ENCODE measurements at places on chromosomes 2 and 18.
A peak's percentile ranks its signal among the peaks of the same experiment; 100 is the strongest.

GRCh38 chr2:4246364-4247131 is 543.2 kb downstream of the DCDC2C start:
- DNase-seq = no peak

GRCh38 chr2:31886700-31887099 is 124.1 kb downstream of the MEMO1 start:
- peak; percentile 51 for DNase-seq

DNA sequence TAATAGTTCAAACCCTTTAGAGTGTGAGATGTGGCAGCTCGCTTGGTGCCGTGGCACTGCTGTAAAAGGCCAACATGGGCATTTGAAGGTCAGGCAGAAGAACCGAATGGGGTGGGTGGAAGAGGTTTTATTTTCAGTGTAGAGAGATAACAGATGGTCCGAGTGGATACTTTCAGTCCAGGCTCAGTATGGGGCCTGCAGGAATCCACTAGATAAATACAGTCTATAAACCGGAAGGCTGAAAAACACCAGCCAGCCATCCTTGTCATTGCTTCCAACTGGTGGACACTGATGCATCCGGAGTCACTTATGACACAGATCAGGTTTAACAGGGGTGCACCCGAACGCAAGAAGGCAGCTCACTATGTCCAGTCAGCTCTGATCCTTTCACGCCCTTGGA is 55.7 kb upstream of the AMMECR1L start:
- DNase-seq = no peak

DNA sequence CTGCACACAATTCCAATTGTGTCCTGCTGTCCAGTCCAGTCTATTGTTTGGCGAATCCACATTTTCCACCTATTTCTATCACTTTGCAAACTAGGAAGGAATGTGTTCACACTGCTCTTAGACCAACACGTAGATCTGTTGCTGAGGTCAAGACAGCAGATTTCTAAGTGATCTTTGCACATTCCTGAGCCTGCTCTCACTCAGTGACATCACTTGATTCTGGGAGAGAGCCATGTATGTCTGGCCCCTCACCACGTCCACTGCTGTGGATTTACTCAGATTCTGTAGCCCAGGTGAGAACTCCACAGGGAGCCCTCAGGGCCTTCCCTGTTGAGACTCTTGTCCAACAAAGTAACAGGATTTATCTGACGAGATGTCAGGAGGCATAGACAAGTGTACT is 317.2 kb downstream of the TSN start:
- no peak for DNase-seq

- no peak for DNase-seq
Observed at GRCh38 chr2:169670215-169670651, 24.0 kb downstream of the CFAP210 start.

GRCh38 chr18:10482363-10482984 is 28.0 kb downstream of the APCDD1 start:
- DNase-seq = no peak

DNA sequence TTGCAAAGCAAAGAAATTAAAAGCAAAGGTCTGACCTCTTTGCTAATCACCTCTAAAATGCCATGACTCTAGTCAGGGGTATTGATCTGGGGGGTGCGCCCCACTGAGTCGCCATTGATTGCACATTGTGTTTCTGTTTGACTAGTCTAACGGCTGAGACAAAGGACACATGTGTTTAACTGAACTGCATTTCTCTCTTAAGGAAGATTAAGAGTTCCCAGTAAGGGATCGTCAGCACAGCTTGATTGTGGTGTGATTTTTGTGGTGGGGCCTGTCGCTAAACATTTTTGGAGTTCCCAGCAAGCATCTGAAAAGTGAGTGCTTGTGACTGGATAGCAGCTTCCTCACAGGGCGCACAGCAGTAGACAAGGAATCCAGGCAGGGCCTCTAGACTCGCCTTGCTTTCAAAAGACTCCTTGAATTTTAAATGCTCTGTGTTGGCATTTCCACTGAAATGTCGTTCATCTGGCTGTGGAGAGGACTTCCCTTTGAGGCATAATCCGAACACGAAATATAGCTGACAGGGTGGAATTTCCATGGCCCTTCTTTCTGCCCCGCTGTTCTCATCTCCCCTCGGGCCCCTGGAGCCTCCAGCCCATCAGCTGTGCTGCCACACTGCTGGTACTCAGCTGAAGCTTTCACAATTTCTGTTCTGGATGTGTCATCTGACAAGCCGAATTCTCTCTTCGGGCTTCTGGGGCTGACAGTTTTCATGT is 126.3 kb downstream of the FAM168B start:
- no peak for DNase-seq

- no peak for DNase-seq
Observed at GRCh38 chr2:129757915-129758783, 221.3 kb upstream of the RAB6C start.

- DNase-seq = no peak
Observed at GRCh38 chr2:71471276-71471675, 17.9 kb downstream of the DYSF start.

GRCh38 chr18:22983175-22983574 is 50.0 kb downstream of the RBBP8 start:
- DNase-seq = peak; percentile 21

DNA sequence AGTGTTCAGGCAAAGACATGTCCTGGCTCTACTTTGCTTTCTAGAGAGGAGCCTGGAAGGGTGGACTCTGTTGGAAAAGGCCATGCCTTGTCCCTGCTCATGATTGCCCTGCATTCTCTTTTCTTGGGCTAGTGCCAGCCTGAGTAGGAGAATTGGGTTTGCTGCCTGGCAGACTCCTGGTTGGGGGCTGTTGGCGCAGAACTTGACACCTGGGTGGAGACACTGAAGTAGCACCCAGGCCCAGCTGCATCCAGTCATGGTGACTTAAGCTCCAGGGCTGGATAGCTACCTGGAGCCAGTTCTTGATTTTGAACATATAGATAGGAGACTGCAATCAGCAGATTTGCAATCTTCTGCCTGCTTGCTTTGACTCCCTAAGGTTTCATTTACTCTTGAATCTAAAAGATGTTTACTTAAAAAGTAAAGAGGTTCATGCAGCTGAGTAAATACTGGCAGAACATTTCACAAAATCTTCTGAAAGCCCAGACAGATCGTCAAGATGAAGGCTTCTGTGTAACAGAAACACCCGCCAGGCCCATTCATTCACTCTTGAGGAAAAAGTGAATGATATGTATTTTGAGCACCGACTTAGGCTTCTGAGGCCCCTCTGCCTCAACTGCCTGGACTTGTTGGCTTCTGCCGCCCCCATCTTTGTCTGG is 38.0 kb upstream of the YWHAQ start:
- DNase-seq = peak; percentile 70

GRCh38 chr2:240791821-240792628 is 28.0 kb downstream of the KIF1A start:
- DNase-seq = no peak

DNA sequence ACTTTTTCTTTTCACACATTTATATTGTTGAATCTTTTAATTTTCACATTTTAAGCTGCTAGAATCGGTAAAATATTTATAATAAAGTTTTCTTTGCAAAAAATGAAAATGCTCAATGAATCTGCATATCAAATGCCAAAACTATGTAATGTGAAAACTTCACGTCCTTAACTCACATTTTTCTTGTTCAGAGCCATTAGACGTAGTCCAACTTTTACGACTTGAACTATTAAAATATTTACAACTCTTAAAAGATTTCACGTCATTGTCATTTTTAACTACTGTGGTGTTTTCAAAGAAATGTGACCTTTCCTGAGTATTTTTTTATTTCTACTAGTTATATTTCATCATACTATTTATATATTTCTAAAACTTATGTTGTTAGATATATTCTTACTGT is 54.9 kb downstream of the MRPS9 start:
- no peak for DNase-seq

- DNase-seq = no peak
Observed at GRCh38 chr2:41199334-41199733, 747.4 kb upstream of the SLC8A1 start.

DNA sequence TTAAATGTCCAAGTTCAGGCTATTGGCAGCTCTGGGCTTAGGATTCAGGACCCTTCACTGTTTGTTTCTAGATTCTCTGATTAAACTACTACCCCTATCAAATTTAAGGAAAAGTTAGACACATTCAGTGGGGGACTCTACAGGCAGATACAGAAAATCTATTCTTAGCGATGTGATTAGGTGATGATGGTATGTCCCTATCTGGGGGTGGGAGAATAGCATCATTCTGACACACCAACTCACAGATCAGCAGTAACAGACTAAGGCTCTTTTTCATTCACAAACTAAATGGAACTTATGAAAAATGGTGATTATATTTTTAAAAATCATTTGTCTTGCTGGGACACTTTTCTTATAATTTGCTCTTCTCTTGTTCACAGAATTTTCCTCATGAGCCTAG is 232.9 kb upstream of the CDH2 start:
- no peak for DNase-seq

- DNase-seq = no peak
Observed at GRCh38 chr18:3224223-3224622, 4.5 kb upstream of the MYOM1 start.

DNA sequence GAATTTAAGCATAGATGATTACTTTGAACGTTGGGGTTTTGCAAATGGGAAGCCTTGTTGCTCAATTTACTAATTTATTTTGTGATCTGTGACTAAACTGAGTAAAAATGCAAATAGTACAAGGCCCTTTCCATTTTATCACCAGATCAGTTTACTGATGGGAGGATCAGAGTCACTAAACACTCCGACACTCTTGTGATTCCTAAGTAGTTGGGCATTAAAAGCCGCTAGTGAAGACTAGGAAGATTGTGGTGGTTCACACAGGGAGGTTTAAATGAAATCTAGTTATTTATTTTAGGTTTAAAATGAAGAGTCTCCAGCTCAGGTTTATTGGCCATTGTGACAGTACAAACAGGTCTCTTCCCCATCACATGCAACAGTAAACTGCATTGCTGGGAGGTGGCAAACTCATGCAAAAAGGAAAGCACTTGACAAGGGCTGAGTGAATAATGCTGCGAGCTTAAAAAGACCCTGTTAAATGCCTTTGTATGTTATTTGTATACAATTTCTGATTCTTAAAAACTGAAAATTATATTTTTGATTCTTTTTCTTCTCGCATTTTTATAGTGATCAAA is 394.8 kb upstream of the FANCL start:
- no peak for DNase-seq

- DNase-seq = peak; percentile 16
Observed at GRCh38 chr18:59228351-59228750, 8.4 kb downstream of the GRP start.

DNA sequence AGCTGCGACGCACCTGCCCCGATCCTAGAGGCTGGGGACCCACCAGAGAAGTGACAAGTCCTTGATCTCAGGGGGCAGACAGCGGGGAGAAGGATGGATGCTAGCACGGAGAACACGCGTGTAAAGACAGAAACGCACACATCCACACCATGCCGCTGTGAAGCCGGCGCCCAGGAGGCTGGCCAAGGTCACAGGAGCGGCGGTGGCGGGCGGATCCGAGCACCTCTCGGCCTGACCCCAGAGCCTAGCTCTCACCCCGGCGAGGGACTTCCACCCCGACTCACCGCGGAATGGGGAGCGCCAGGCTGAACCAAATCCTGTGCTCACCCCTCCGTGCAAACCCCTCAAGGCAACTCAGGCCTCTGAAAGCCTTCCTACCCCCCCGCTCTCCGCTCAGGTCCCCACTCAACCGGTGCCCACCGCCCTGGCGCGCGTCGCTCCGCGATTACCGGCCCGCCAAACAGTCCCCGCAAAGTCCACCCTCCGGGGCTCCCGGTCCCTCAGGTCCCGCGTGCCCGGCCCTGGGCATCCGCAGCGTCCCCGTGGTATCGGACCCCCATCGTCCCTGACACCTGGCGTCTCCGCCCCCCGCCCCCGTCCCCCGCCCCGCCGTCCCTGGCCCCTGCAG is 460 bp upstream of the LRRFIP1 start:
- DNase-seq = no peak

DNA sequence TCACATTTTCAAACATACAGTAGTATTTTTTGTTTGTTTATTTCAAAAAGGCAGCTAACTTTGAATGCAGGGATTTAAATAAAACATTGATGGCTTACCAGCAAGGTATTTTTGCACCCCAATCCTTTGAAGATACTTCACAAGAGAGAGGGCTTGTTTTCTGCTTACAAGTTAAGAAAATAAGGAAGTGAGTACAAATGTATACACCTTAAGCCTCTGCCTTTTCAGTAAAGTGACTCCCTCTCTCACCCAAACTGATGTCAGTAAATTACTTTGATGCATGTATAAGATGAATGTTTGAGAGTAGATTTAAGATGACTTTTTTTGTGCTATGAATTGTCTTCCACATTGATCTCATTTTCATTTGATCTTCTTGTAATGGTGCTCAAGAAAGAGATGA is 820.0 kb downstream of the CPS1 start:
- no peak for DNase-seq

DNA sequence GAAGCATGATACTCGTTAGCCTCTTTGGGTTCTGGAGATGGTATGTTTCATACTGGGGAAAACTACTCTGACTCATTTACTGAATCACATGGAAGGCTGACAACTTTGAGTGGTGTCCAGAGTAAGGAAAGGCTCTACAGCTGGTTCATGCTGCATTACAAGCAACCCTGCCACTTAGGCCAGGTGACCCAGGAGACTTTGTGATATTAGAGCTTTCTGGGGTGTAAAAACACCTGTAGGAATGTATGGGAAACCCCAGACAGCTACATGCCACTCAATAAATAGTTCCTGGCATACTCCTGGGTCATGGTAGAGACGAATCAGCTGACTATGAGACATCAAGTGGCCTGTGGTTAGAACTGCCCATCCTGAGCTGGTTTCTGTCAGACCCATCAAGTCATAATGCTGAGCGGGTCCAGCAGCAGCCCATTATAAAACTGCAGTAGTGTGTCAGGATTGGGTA is 21.3 kb upstream of the TCF7L1 start:
- no peak for DNase-seq

GRCh38 chr2:149466635-149467034 is 120.9 kb downstream of the MMADHC start:
- DNase-seq = peak; percentile 43

DNA sequence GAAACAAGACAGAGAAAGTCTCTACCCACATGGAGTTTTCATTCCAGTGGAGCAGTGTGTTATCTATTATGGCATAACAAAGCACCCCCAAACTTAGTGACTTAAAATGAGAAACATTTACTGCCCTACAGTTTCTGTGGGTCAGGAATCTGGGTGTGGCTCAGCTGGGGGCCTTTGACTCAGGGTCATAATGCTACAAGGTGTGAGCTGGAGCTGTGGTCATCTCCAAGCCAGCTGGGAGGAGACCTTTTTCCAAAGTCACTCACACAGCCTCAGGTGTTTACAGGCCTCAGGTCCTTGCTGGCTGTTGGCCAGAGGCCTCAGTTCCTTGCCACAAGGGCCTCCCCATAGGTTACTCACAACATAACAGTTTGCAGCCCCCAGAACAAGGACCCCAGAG is 169.2 kb downstream of the ETAA1 start:
- DNase-seq = no peak

- DNase-seq = no peak
Observed at GRCh38 chr2:157479081-157480027, 35.5 kb upstream of the CYTIP start.

DNA sequence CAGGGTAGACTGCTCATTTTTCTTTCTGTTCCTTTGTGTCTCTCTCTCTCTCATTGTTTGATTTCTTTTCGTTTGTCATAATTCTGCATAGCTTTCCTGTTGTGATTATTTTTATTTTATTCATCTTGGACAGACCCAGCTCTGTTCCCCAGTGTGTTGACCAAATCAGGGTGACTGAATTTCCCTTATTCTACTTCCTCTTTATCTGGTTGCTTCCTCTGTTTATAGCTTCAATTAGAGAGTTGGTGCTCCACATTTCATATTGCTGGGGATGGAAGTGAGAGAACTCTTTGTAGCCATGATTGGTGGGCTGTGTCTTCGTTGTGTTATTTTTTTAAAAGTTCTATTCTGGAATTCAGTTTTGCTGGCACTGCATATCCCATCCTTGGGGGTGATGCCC is 19.1 kb downstream of the PROKR1 start:
- DNase-seq = no peak

Data from NCI-H82 (cell line).